ENCODE measurements at places on chromosomes 6 and 20.

DNA sequence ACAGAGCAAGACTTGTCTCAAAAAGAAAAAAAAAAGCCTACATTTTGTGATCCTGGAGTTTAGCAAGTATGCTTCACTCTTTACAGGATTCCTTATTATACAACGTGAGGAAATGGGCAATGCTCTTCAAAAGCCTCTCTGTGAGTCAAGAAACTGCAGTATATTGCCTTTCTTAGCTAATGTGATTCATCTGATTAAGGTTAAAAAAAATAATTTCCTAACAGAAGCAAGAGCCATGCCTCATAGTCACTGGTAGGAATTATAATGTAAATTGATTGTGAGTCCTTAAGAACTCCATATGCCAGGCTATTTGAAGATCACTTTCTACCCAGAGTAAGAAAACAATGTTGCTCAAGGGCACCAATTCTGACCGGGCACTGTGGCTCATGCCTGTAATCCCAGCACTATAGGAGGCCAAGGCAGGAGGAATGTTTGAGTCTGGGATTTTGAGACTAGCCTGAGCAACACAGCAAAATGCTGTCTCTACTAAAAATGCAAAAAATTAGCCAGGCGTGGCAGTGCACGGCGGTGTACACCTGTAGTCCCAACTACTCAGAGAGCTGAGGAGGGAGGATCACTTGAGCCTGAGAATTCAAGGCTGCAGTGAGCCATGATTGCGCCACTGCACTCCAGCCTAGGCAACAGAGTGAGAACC lies 43.3 kb downstream of the SLC26A8 start:
- DNase-seq: no peak

DNA sequence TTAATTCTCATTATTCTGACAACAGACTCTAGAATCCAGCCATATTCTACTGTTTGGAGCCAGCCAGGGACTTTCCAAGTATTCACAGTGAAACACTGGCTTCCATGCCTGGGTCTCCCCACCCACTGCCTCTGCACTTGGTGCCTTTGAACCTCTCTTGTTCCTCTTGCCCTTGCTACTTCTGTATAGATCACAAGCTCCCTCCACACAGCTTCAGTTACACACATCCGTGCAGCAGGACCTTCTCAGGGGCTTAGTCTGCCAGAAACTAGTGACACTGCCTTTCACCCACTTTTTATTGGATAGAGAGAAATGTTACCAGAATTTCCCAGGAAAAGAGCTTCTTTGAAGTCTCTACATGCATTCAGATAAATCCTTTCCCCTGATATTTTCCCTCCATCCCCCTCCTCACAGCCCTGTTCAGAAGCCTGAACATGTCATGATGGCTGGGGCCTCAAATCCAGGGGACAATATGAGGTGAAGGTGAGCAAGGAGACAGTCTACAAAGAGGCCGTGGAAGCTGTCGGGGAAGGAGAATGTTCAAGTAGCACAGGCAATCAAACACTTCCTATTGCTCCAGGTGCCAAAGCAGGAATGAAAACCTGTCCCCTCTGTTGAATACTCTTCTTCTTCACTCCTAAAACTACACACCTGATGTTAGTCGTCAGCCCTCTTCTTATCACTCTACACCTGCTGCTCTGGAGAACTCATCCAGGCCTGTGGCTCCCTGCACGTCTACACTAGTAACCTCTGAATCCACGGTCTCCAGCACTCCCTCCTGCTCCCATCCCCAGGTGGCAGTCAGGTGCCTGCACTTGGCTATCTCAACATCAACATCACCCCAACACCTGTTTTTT lies 20.2 kb upstream of the HLA-DOA start:
- peak; percentile 20 for DNase-seq

DNA sequence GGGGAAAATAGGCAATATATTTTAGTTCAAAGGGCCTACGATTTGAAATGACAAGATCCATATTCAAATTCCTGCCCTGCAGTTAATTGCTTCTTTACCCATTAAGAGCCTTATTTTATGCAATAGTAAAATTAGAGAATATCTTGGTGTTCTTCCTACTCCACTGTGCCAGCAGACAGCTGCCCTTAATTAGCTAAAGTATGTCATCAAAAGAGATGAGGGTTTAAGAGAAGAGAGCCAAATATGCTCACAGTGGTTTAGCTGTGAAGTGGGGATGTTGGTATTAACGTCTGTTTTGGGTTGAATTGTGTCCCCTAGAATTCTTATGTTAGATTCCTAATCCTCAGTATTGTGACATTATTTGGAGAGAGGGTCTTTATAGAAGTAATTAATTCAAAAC lies 148.1 kb downstream of the MOXD1 start:
- DNase-seq: no peak

- no peak for DNase-seq
Measured at GRCh38 chr20:53175135-53175780, 203.1 kb downstream of the TSHZ2 start.

- no peak for DNase-seq
Measured at GRCh38 chr6:40928763-40929162, 110.3 kb downstream of the UNC5CL start.

DNA sequence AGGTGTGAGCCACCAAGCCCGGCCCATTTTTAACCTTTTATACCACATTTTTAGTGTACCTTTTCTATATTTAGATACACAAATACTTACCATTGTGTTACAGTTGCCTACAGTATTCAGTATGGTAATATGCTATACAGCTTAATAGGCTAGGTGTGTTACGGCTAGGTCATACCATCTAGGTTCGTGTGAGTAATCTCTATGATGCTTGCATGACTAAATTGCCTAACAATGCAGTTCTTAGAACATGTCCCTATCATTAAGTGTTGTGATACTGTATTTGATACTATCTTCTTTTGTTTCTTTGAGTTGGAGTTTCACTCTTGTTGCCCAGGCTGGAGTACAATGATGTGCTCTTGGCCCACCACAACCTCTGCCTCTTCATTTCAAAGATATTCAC lies 387.7 kb upstream of the SASH1 start:
- no peak for DNase-seq

DNA sequence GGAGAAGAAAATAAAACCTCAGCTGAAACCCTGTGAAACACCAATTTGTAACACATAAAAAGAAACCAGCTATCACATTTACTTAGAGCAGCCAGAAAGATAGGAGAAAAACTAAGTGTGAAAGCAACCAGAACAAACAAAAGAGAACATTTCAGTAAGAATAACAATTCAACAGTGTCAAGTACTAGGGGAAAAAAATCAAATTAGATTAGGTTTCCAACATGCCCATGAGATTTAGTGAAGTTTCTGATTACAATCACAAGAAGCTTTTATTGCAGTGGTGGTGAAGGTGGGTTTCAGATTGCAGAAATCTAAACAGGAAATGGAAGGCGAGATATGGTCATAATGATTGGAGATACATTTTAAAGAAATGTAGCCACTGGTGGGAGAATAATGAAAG lies 22.1 kb upstream of the TRDN start:
- DNase-seq: no peak
